IMR-90 (cell line): ENCODE measurements at places on chromosomes 2 and 18. TPM values are rescaled to one million over a fixed set of nuclear protein-coding genes. Genes with fewer than 3 reads are reported as not detected.

DNA sequence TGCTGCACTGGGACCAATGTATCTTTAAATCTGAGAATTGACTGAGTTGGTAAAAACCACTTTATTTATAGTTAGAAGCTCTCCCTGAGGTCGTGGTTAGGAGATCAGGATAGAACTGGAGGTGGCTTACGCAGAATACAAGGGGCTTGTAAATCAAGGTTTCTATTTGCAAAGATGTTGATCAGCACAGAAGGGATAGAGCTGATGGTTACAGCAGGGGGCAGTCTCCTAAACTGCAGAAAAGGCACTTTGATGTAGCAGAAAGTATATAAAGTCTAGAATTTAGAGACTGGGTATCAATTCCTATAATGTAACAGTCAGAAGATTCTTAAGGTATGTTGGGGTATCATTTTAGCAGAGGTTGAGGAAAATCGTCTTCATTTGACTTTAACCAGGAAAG, 25.2 kb upstream of the ACVR1 start:
- no peak for DNase-seq

GRCh38 chr2:233439191-233439590, 84.9 kb downstream of the DGKD start:
- no peak for DNase-seq

DNA sequence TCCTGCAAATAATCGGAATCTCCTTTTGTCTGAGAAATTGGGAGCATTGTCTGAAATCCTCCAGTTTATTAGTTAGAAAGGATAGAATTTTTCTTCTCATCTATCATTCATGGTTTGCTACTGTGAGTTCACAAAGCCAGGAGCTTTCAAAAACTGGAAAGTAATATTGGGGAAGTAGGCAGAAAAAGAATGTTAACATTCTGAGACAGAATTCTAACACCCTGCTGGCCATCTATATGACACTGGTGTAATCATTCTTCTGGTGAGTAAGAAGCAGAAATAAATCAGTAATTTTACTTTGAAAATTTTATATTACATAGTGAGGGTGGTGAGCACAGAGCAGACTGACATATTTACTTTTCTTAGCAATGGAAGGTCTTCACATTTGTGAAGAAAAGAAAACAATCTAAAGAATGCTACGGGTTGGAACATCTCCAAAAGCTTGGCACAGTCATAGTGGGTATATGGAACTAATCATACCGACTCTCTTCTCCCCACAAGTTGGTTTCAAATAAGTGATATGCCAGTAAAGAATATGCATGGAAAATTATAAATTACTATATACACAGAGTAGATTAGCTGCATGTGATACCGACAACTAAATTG, 344.9 kb downstream of the LPIN1 start:
- no peak for DNase-seq

DNA sequence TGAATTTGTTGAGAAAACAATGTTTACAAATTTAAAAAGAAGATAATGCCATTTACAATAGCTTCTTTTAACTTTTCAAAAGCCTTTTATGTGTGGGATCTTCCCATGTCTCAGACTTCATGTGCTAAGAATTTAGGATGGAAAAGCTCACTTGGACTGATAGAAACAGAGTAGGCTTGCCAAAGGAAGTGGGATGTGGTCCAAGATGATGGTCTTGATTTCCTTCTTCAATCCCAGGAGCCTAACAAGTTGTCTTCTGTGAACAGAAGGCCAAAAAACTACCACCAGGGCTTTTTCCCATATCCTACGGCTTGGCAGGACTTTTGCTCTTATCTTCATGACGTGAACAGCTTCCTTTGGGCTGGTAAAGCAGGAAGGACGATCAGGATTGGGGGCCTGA, 9.5 kb downstream of the CXCR4 start:
- no peak for DNase-seq

The UGT1A8 gene
- total RNA-seq: not detected in 2 replicates

GRCh38 chr2:36607947-36608346, 10.0 kb upstream of the FEZ2 start:
- DNase-seq: no peak

DNA sequence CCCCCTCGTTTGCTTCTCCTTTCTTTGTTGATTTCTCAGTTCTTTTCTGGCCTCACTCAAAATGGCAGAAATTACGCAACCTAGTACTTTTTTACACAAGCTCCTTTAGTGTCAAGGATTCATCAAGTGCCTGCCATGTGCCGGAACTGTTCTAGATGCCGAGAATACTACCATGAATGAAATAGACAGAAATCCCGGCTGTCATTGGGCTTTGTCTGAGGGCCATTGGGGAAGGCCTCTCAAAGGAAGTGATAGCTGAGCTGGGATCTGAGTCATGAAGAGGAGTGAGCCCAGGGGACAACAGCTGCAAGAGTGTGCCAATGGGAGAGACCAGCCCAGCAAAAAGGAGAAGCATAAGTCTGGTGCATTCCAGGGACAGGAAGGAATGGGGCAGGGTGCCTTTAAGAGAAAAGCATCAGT, 34.3 kb upstream of the PPP1CB start:
- peak; percentile 85 for DNase-seq

DNA sequence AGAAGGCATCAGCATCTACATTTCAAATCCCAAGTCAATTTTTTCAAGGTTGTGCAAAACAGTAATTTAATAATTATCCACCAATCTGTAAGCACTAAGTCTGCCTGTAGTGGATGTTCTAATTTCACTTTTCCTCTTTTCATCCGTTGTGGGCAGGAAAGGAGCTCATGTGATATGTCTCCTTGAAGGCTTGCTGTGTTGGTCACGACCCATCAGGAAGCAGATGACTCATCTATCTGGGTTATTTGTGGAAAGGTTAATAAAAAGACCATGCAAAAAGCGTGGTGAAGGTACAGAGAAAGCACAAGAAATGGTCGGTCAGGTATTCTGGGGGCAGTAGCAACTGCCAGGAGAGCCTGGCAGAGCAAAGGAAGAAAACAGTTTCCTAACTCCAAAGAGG, 476.7 kb upstream of the RAB6C start:
- no peak for DNase-seq

DNA sequence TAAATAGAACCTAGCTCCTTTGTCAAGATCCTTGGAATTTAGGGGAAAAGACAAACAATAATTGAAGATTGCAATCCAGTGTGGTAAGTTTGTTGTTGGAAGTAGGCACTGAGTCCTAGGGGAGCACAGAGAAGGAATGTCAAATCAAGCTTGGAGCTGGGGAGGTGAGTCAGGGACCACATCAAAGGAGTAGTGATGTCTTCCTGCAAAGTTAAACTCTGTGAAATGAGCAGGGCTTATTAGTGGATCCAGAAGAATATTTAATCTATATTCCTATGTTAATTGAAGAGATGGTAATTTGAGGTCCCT, 41.7 kb upstream of the NABP1 start:
- DNase-seq: peak; percentile 88

The GPN1 gene
- 53.0 and 63.8 TPM in 2 replicates for total RNA-seq

- peak; percentile 3 for DNase-seq
Observed at GRCh38 chr2:7748717-7749415, 831.7 kb downstream of the RNF144A start.

DNA sequence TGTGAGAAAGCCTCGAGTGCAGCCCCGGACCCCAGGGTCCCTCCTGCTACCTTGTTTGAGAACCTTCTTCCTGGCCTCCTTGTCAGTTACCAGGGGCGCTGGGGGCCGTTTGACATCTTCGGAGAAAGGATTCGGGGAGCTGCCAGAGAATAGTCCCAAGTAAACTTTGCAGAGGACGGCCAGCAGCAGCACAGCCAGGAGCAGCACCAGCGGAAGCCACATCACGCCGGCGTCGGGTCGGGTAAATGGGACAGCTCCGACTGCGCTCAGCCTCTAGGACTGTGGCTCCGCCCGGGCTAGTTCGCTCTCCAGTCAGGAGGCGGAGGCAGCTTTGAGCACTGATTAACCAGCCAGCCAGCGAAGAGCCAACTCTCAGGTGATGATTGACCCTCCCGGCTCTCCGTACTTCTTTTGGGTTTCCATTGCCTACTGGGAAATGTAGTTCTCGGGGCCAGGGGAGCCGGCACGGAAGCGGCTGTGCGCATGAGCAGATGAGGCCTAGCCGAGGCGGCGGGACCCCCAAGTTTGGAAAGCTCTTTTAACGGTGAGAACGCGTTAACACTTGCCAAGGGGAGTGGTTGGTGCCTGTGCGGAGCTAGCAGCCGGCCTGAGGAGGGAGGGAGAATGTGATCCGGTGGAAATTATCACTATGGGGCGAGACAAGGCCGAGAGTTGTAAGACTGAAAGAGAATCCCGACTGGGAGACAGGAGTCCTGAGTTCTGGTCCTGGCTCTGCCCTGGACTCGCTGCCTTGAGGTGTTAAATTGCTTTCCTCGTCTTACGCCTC, at the start of the genes ELMOD3 and RETSAT:
TSS of gene ELMOD3 (plus strand) at position 484 of the 787 bp plus-strand sequence. CDS start 2,430 bp downstream, outside the sequence.
TSS of gene RETSAT (minus strand) at position 243 of the 787 bp plus-strand sequence. CDS start at position 222, 21 bp downstream.
- DNase-seq: peak; percentile 100
